ENCODE measurements at places on chromosomes 7 and 10.

DNA sequence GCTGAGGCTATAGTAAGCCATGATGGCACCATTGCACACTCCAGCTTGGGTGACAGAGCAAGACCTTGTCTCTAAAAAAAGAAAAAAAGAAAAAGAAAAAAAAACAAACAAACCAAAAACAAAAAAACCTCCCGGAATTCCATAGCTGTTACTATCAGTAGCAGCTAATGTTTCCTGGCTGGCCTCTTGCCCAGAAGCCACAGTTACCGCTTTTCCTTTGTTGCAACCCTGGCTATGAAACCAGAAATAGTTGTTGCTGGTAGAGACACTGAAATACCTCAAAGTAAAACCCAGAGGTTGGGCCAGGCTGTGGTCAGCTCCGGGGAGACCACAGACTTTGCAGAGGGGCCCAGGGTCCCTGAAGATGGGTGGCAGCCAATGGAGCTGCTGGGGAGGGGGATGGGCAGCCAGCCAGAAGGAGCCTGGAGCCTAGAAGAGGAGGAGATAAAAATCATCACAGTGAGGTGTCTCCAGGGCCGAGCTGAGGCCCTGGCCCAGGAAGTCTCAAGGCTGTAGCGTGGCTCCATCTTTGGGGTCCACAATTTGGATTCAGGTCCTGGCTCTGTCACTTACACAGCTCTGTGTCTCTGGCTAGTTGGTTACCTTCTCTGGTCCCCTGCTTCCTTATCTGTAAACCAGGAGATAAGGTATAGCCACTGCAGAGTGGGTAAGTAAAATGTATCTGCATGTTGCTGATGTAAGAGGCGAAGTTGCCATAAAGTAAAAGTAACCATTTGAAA is 3.4 kb upstream of the CHST12 start:
- DNase-seq, result peak; percentile 35

GRCh38 chr7:98641646-98642500 is 24.8 kb downstream of the NPTX2 start:
- peak; percentile 18 for DNase-seq

DNA sequence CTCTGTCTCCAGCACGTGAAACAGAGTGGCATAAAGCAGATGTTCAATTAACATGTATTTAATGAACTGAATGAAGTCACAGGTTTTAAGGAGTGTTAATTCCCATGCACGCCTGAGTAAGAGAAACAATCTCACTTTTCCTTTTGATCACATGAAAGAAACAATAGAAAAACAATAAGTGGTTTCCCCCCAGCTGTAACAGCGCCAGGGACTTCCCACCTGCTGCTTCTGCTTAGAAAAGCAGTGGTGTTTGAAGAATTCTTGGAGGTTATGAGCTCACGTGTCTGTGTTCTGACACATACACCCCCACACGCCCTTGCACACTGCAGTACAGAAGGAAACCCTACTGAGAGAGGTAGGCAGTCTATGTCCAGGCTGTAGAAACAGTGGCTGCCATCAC is 51.3 kb upstream of the FRMD4A start:
- peak; percentile 30 for DNase-seq

GRCh38 chr7:115387137-115387536 is 465.2 kb downstream of the MDFIC start:
- no peak for DNase-seq

- no peak for DNase-seq
Observed at GRCh38 chr7:2585446-2585845, 26.7 kb downstream of the IQCE start.

DNA sequence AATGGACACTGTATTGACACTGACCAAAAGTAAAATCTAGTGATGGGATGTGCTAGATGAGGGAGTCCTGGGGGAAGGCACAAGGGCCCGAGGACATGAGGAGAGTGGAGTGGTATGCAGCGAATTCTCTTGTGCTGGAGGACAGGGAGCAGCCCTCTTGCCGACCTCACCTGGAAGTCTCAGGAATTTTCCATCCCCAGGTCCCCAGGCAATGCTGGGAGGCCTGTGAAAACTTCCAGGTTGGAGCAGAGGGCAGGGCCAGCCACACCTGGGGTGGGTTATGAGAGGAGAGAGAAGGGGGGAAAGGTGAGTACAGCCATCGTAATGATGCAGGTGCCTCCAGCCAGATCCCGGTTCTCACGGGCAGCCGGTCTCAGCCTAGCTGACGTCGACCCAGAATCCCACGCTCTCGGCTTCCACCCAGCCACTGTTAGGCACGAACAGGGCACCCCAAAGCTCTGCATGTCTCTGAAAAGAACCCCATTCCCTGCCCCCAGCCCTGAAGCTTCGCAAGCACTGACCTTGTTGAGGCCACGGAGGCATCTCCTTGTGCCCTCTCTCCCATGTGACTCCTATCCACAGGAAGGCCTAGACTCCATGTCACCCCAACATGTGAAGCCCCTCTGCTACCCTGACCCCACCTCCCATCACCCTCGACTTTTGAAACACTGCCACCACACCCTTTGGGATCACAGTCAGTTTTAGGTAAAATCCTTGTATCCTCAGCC is 239.7 kb upstream of the MYO3A start:
- no peak for DNase-seq

GRCh38 chr10:102904346-102904745 is 13.7 kb upstream of the CNNM2 start:
- no peak for DNase-seq

GRCh38 chr7:2107386-2108070 is 125.2 kb downstream of the MAD1L1 start:
- DNase-seq, result no peak

GRCh38 chr10:127203067-127203466 is 6.7 kb upstream of the INSYN2A start:
- DNase-seq, result no peak

DNA sequence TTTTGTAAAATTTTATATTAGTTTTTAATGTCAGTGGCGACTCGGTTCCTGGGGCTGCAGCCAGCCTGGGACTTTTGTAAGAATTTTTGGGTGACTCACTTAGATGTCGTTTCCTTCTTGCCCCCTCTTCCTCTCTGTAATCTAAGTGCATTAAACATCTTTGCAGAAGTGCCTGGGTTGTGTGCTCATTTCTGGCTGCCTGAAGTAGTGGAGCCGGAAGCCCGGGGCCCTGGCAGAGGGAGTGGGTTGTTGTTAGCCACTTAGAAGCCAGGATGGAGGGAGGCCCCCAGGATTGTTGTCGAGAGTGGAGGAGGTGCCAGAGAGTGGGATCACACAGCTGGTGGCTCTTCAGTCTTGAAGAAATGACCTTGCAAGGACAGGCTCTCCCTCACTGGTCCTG is 11.0 kb upstream of the TRIM8 start:
- peak; percentile 48 for DNase-seq

DNA sequence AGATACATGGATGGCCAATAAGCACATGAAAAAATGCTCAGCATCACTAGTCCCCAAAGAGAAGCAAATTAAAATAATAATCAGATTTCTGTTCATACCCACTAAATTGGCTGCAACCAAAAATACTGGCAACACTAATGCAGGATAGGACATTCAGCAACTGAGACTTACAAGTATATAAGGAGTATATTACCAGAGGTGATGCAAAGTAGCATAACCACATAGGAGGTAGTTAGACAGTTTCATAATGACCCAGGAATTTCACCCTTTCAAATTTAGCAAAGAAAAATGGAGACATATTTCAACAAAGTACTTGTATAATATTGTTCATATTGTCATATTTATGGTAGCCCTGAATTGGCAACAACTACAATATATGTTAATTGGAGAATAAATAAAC is 727.8 kb downstream of the GRID1 start:
- DNase-seq, result no peak

GRCh38 chr7:77752016-77752415 is 46.2 kb downstream of the TMEM60 start:
- DNase-seq, result peak; percentile 10

DNA sequence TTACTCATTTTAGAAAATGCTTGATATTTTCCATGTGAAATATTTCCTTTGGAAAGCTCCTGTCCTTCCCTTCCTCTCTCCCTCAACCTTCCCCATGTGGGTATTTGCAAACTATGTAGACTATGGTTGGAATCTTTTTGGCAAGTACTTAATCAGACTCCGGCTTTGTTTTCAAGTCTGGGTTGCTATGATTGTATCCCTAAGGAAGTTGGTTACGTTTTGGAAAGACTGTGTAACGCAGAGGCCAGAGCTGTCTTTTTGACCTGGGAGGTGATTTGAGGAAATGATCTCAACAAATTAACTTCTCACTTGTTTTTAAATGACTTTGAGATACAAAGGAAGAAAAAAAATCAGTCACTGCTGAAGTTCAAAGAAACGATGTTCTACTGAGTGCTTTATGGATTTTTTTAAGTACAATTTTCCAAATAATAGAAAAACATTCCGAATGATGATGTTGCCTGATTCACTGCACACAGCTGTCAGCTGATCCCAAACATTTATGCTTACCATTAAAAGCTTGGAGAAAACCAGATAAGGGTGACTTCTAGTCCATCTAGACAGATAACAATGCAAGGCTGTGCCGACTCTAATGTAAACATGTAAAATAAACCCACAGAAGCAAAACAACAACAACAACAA is 145.5 kb upstream of the CELF2 start:
- DNase-seq, result no peak

DNA sequence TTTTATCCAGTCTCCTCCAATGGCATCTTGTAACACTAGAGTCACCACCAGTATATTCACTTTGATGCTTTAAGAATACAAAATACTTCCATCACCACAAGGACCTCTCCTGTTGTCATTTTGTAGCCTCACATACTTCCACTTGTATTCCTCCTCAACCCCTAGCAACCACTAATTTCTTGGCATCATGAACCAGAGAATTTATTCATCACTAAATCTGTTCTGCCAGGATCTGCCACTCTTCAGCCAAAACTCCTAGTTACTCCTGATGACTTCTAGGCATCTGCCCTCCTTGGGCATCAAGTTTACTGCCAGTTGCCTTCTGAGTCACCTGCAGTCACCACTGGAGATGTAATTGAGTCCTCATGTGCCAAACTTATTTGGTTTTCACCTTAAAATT is 906.8 kb downstream of the CNTNAP2 start:
- DNase-seq, result no peak

DNA sequence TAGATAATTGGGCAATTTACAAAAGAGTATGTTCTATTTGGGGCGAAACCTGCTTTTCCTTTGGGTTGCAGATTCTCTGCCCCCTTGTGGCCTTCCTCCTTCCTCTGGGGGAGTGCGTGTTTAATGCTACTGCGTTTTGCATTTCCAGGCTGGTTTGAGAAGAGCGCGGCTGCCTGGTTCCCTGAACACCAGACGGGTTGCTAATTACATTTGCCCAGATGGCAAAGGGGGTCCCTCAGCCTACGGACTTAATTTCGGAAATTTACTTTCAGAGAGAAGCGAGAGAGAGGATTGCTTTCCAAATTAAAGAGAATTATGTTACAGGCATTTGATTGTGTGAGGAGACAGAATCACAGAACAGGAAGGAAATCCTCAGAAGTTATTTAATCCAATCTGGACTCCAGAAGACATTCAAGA is 91.9 kb upstream of the JAZF1 start:
- peak; percentile 58 for DNase-seq

GRCh38 chr7:116738378-116738777 is 66.4 kb downstream of the MET start:
- DNase-seq, result no peak

DNA sequence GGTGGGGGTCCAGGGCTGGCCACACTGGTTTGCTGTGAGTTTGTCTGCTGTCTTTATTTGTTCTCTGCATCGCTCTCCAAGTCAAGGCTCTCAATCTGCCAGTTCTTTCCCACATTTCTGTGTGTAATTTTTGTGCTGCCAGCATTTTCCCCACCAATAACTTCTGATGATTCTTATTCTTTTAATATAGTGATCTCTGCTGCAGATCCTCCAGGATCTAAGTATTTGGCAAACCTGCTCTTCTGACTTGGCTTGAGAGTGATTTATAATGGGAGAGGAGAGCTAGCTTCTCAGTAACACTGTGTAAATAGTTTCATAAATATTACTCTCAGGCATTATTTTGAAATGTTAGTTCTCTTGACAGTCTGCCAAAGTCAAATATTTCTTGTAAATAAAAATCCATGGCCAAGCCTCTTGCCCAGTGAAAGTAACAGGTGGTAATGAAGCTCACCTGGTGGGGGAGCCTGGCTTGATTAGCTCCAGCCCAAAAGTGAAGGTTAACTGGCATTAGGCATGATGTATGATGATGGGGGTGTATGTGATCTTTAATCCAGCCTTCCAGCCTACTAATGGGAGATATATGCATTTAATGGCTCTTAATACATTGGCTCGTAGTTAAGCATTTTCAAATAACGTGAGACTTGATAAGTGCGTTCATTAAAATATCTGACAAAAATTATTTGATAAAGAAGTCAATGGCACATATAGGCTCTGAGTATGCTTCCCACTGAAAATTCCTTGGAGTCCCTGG is 1055.9 kb downstream of the KCNMA1 start:
- no peak for DNase-seq

All from CD4-positive, alpha-beta T cell treated with Interferon alpha-2 for 1 hour (primary cell).